Right atrium auricular region (tissue), 2 donors: ENCODE measurements at places on chromosomes 6 and 20.

DNA sequence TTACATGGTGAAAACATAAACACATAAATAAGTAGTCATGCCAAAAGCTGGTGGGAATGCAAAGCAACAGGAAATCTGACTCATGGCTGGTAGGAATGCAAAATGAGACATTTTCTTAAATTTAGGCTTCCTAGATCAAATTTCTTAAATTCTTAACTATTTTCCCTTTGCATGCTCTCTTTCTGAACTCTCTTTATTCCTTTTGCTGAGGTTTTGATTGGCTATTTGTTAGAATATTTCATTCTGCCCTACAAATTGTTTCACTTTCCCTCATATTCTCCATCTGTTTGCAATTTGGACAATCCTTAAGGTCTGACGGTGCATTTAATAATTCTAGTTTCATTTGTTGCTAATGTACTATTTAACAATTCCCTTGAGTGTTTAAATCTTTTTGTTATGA is 437.5 kb upstream of the RGS17 start:
- DNase-seq: no peak

DNA sequence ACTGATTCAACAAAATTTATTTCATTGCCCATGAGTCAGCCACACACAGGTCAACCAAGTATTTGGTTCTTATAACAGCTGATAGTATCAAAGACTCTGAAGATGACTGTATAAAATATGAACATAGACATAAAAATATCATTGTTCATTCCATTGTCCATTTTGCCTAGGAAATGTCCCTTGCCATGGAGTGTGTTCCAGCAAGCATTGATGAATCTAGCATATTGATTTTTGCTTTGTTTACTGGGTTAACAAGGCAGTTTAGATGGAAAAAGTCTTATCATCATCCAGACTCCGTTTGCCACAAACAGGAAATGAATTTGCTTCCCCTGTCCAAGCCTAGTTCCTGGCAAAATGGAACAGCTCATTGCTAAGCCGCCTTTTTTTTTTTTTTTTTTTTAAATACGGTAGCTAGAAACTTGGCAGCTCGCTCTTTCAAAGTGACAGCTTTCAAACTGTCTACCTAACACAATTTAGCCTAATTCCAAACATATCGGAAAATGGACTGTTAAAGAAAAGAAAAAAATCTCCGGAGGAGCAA is 7.5 kb downstream of the F13A1 start:
- DNase-seq: no peak

- no peak for DNase-seq
These were observed 25.3 kb downstream of the RIPOR2 start for GRCh38 chr6:24910331-24910960.

GRCh38 chr6:158517581-158517980 is 42.3 kb upstream of the TMEM181 start:
- DNase-seq: peak; percentile 23

DNA sequence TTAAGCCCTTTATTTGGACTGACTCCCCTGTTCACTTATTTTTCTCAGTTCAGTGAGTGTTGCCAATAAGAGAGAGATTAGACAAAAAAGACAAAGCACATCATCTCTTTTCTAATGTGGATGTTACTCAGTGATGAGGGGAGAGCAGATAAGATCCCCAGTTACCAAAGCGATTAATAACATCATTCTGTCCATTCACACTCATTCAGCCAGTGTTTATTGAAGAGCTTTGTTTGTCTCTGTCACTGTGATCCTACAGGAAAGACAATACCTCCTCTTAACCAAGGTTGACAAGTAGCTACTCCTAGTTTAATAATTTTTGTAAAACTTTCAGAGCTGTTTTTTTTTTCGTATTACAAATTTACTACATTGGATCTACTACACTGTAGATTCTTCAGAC is 163.0 kb downstream of the EYA4 start:
- no peak for DNase-seq

- DNase-seq: no peak
These were observed 5.2 kb downstream of the TMEM181 start for GRCh38 chr6:158565122-158565429.

- DNase-seq: no peak
These were observed 249.5 kb upstream of the THEMIS start for GRCh38 chr6:128150376-128150775.

GRCh38 chr6:157763129-157763903 is 59.7 kb upstream of the SNX9 start:
- no peak for DNase-seq

- DNase-seq: no peak
These were observed 206.8 kb upstream of the SLC35B3 start for GRCh38 chr6:8642131-8642530.

DNA sequence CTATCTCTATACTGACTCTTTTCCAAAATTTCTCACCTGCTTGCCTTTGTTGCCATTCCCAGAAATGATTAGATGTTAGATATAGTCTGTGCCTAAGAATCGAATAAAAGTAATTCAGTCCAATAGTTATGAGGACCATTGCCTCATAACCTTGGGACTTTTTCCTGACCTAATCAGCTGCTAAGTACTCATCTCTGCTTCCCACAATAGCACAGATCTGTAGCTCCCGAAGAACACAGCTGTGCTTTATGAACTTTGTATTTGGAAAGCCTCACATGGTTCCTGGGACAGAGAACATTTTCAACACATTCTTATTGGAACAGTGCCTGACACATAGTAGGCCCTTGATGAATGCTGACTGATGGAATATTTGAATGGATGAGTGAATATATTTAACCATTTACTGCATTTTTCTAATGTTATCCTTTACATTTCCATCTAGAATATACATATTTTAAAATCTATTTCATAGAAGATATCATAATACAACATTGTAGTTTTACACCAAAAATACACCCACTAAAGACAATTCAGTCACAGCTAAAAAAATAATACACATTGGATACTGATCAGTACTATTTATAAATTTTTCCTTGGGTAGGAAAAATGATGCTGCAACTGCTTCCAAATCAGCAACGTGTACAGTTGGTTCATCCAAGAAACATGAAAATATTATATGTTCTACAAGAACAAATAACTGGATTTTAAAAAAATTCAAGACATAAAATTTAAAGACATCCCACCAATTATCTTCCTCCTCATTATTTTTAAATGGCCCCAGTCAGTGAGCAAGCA is 53.9 kb downstream of the HS3ST5 start:
- DNase-seq: no peak

DNA sequence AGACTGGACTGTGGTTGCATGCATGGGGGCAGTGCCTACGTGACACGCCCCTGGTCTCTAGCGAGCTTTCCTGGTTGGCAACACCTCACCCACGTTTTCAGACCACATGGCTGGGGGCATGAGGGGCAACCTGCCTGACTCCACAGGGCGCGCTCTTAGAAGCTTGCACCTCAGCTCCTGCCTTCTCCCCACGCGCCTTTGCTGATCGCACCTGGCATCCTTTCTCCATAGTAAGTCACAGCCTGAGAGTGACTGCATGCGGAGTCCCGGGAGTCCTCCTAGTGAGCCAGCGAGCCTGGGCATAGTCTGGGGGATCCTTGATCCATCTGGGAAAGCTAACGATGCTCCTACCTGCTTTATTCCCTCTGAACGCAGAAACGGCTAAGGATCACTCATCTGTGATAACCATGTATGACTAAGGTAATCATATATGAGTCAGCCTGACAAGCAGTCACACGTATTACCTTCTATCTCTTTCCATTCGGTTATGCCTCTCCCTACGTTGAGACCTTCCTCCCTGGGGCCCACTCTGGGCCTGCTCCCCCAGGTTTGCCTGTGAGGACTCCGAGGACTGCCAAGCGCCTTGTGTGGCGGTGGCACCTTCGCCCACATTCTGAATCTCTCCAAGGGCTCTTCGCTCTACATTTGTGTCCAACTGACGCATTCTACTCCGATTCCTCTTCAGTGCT is 4.5 kb downstream of the TCFL5 start:
- no peak for DNase-seq

DNA sequence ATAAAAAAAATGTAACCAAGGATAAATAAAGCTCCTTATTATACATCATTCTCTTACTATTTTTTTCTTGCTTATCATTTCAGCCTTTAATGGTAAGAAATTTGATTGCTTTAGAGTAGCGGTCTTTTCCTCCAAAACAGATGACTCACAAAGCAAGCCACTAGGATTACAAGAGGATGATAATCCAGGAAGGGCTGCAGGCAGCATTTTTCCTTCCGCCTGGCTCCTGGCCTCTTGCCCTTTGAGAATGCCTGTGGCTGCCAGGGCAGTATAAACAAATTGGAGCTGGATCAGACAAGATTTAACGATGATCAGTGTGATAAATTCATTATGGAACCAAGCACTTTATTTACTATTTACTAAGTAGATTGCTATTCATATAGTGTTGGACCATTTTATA is 9.7 kb upstream of the FBXL4 start:
- DNase-seq: no peak

DNA sequence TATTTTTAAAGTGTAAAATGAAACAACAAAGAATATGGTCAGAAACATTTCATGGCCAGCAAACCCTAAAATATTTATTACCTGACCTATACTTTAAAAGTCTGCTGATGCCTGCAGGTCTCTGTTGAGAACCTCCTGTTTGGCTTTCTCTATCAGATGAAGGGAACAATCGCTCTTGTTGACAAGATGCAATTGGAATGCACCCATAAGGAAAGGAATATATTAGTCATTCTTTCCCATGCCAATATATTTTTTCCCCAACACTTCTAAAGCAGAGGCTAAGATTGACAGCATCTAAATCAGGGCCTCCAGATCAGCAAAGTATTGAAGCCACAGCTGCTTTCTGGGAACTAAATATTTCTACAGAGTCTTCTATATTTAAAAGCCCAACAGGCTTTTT is 897.8 kb downstream of the EPHA7 start:
- DNase-seq: no peak

DNA sequence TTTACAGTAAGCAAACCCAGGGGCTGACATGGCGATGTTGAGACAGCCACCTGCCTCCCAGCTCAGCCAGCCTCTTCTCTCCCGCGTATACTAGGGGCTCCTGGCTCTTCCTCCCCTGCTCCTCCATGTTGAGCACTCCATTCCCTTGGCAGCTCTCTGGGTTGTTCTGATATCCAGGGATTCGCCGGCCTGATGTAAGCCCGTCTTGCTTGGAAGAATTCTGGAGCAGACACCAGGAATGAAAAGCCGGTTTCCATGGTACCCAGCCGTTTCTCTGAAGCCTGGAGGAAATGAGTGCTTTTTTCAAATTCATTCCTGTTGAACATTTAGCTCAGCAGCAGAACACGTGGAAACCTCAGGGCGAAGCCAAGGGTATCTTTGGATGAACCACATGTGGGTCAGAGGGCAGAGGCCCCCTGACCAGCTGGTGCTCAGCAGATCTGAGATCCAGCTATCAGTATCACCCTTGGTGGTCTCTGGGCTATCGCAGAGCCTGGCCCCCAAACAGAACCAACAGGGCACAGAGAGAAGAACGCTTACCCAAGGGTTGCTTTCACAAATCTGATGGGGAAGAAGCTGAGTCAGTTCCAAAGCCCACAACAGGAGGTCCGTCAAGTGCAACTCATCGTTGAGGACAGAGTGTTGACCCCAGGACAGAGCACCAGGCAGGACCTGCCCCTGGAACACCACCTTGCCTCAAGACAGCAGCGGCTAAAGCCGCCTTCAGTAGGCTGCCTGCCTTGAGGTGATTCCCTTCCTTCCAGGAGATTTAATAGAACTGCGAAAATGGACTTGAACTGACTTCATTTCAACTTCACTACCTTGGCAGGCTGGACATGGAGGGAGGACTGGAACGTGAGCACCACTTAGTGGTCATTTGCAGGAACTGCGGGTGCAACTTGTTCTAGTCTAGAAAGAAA is 96.1 kb upstream of the RIN2 start:
- DNase-seq: peak; percentile 85

DNA sequence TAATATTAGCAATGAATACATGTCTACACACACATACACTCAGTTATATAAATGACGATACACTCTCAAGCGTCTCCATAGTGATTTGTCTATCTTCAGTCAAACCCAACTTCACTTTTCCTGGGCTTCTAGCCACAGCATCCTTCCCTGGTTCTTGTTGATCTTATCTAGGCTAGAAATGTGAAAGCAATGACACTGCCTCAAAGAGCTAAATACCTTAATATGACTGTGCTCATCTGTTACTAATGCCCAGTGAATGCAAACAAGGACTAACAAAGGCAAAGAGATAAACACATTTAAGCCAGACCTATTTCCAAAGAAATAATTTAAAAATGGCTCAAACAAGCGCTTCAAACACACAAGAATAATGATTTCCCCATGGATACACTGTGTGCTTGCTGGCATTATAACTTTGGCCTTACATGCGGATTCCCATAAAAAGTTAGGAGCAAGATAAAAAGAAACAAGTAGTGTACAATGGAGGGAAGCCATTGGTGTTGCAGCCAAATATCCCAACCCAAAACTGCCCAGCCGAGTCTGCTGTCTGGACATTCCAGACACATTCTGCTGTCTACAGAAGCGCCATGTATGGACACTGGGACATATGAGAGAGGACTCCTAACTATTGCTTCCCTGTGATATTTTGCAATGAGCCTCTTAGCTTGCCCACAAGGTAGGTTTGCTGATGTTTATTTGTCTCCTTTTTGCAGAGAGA is 19.5 kb upstream of the DAAM2 start:
- no peak for DNase-seq

GRCh38 chr6:167103041-167103891 is 19.6 kb upstream of the CCR6 start:
- DNase-seq: no peak

DNA sequence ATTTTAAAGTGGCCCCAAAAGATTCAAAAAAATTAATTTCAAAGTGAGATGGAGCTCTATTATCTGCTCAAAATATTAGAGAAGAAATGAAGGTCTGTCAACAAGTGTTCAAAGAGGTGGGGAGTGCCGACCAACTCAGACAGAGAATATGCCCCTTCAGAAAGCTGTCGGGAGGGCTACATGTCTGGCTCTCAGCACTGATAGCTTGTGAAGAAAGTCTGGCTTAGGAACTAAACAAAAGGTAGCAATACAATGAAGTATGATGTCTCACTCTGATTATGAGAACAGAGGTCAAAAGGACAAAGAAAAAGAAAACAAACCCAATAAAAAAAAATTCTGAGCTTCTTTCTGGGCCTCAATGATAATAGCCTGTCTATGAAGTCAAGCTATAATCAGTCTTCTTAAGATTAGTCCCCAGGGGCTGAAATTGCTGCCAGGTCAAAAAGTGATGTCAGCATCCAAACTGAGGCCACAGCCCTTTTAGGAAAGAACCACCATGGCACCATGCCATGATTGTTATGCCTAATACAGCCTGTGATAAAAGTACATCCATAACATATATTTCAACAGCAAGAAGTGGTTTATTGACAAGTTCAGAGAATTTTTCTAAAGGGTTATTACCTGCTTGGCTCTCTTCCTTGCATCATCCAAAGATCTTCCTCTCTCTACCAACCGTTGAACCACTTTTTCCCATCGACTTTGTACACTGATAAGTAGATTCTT is 150.9 kb downstream of the DST start:
- no peak for DNase-seq

DNA sequence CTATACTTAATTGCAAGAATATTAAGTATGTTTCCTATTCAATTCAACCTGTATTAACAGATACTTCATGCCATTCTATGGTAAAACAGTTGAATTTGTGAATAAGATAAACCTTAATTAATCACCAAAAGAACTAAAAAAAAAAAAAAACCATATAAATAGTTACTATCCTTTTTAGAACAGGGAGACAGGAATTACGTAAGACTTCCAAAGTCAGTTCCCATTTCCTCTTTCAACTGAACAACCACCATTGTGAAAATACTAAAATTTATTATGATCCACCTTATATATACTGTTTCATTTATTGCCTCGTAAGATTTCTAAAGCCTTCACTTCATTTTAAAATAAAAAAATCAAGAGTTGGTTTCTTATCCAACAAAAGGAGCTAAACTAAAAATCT is 9.4 kb downstream of the CCNC start:
- DNase-seq: no peak
